ENCODE measurements at places on chromosomes 1 and 21.

DNA sequence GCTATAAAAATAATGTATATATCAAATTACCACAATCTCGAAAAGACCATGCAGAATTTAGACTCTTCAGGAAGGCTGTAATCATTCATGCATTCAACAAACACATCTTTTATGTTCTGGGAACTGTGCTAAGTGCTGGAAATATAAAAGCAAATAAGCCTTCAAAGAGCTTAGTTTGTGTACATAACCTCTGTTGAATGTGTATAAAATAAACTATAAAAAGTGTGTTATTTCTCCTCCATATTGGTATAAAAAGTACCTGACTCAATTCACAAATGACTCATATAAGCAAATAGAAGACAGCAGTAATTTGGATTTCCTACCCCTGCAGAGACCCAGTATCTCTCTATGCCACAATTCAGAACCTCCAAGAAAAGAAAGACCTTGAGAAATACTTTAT, 36.8 kb downstream of the RAB3GAP2 start:
- DNase-seq, result no peak

- DNase-seq, result no peak
Measured at GRCh38 chr1:98330224-98330623, 331.3 kb upstream of the SNX7 start.

DNA sequence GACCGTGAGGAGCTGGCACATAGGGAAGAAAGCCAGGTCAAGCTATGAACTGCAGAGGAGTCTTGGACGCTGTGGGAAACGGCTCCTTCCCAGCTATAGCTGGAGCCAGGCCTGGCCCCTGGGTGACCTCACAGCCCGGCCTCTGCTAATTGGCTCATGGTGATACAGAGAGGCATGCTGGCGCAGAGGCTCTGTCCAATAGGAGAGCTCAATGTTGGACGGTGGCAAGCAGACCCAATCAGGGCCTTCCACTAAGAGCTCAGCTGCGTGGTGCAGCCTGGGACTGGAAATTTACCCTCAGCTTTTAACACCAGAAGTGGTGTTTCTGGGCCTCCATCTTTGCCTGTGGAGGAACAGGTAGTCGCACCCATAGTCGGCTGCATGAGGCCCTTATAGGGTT, 64.4 kb upstream of the GRHL3 start:
- no peak for DNase-seq

- DNase-seq, result no peak
Measured at GRCh38 chr1:241479294-241479693, 40.3 kb downstream of the FH start.

DNA sequence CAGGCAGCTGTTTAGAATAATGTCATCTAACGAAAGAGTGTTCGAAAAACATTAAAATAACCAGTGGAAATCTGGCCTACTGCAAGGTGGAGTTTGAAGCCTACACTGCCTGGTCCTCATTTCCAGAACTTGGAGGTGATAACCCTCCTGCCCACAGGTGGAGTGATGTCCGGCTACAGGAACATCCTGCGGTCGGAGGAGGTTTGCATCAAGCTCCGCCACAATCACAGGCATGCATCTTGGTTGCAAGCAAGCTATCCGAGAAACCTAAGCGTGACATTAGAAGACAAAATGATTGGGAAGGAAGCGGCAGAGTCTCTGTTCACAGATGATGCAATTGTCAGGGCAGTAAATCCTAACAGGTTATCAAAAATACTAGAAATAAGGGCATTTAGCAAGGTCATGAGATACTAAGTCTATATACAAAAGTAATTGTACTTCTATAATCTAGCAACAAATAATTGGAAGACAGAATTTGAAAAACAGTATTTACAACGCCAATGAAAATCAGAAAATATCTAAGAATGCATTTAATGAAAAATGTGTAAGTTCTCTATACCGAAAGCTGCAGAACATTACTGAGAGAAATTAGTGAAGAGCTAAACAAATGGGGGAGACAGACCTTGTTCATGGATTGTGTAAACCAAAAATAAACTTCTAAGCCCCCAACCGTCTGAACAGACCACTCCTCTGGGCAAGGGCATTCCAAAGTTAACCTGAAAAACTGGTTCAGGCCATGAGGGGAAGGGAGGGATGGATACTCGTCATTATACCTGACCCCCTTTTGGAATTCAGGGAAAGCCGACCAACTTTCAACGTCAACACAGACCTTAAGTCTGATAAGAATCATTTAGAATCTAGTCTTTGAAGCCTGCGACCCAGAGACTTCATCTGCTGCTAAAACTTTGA, 4.7 kb upstream of the SLC19A1 start:
- DNase-seq, result no peak

DNA sequence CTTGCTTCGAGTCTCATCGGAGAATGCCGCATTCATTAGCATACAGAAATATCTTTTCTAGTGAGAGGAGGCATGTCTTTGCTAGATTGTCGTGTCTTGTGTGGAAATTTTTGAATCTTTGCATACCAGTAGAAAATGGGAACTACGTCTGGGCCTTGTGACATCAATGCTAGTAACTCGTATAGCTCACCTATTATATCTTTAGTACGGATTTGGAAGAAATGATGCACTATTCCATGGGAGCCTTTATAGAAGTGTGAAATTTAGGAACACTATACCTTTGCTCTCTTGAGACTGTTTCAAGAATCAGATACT, 835 bp downstream of the UHMK1 start:
- DNase-seq, result no peak

GRCh38 chr1:211356723-211357407, 30.2 kb downstream of the TRAF5 start:
- no peak for DNase-seq

GRCh38 chr1:43850591-43851233, 82.9 kb upstream of the ARTN start:
- DNase-seq, result no peak

DNA sequence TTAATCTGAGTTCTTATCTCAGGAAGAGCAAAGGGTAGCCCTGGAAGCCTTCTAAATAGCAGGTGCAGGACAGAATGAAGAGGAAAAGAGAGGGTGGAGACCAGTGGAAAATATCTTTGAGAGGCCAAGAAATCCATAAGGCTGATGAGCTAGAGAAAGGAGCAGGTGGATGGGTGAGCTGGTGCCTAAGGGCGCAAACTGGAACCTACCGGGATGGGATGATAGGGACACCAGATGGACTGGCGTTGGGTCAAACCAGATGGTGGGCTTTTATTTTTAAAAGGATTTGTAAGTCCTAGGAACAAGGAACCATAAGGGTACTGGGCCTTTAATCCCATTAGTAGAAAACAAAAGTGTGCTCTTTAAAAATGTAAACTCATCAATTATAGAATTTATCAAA, 59.7 kb downstream of the RGL1 start:
- DNase-seq, result no peak

DNA sequence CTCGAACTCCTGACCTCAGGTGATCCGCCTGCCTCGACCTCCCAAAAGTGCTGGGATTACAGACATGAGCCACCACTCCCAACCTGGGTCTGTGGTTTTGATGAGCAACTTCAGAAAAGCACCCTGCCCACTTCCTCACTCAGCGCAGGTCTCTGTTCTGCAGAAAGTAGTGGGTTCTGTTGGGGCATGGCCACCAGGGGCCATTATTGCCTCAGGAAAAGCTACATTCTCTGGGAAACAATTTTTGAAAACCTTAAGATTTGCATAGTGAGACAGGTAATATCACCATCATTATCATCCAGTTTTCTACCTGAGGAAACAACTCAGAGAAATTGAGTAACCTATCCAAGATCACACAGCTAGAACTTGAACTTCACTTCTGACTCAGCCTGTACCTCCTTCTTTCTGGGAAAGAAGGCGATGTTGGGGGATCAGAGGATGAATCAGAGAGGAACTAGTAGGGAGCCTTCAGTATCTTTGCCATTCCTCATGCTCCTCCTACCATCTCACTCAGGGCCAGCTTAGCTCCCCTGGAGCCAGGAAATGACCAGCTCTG, 7.1 kb upstream of the NES start:
- no peak for DNase-seq

DNA sequence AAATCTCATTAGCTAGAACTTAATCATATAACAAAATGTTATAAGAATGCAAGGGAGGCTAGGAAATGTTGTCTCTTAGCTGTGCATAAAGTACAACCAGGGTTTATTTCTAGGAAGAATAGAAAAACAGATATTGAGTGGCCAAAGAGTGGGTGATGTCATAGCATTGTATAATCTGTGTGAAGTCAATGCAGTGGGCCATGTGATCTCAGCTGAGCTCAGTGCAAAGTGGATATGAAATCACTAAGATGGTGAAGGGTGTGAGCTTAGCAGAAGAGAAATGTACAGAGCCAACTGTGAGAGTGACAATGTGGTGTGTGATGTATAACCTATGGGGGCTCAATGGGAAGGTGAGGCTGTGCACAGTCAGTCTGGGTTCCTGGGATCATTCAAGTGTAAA, 29.7 kb upstream of the DUSP23 start:
- no peak for DNase-seq

DNA sequence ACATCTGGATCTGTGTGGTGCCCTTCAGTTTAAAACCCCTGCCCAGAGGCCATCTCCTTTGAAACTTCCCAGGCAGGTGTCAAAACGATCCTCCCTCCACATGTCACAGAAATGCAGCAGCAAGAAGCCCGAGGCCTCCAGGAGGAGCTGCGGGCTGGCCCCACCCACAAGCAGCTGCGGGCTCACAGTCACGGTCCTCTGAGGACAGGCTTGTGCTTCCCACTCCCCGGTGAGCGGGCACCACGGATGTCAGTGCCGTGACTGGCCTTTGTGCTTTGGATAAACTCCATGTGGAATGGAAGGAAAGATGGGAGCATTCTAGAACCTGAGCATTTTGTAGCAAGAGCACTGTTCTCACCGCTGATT, 65.8 kb downstream of the SIK1 start:
- no peak for DNase-seq

DNA sequence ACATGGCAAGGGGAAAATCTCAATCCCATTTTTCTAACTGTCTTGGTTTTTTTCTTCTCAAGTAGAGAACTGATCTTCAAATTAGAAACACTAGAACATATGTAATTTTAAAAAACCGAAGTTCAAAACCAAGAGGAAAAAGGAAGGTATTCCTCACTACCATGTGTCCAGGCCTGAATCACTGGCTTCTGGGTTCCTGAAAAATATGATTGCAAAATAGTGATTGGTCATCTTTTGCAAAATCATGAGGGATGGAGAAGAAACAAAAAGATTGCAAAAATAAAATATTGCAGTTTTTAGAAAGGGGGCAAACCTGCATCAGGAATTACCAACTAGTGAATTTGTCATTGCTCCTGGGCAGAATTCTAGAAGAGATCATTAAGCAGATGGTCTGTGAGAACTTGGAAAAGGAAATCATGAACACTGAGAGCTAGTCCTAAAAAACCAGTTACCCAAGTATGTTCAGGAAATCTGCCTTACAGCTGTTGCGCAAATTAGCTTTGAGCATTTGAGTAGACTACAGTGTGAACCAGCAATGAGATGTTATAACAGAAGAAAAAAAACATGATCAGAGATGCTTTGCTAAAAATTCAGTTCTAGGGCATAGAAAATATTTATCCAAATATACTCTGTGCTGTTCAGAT, 49.4 kb downstream of the SPATA46 start:
- DNase-seq, result no peak

DNA sequence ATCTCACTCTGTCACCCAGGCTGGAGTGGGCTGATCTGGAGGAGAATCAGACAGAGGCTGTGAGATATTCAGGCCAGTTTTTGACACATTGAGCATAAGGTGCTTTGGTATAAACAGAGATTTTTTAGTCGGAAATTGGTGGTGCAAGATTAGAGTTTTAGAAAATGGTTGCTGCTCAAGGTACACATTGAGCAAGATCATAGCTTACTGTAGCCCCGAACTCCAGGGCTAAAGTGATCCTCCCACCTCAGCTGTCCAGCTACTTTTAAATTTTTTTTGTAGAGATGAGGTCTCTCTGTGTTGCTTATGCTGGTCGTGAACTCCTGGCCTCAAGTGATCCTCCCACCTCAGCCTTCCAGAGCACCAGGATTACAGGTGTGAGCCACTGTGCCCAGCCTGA, 43.9 kb upstream of the USP1 start:
- no peak for DNase-seq

GRCh38 chr1:189563784-189564183, 913.9 kb downstream of the BRINP3 start:
- DNase-seq, result no peak

- DNase-seq, result no peak
Measured at GRCh38 chr1:168285521-168285790, 4.8 kb downstream of the TBX19 start.

DNA sequence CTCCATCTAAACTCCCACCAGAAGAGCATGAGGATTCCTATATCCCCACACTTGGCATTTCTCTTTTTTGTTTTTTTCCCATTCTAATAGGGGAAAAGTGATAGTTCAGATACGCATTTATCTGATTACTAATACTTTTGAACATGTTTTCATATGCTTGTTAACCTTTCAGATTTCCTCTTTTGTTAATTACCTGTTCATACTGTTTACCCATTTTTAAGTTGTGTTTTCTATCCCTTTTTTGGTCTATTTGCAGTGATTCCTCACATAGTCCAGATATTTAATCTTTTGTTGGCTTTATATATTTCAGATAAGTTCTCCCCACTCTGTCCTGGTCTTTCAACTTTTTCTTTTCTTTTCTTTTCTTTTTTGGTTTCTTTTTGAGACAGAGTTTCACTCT, 13.6 kb upstream of the PIGK start:
- DNase-seq, result no peak

- DNase-seq, result no peak
Measured at GRCh38 chr1:17330856-17331255, 22.9 kb downstream of the PADI4 start.

DNA sequence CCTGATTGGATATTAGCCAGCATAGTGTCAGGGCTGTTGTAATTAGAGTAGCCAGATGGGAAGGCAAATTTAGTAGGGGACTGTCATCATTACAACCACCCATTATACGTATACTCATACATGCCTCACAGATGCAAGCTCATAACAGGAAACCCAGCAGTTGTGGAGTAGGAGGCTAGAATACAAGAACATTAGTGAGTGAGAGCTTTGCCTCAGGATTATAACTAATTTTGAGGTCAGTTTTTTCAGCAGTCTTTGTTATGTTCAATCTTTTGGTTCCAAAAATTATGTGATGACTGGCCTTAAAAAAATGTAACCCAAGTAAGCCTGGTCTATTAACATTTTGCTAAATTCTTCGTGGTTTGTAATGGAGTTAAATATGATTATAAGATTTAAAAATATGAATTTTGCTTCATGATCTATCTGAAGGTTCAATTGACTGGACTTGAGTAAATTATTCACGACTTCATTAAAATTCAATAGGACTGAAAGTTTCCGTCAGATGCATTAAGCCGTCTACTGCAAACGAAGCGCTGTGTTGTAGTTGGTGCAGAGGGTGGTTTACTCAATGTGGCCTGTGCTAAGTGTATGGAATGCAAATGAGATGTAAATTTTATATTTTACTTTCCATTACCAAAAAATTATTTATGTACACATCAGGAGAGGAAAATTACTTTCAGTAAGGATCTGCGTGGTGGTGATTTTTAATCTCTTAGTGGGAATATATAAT, 48.8 kb downstream of the KCNK1 start:
- no peak for DNase-seq

DNA sequence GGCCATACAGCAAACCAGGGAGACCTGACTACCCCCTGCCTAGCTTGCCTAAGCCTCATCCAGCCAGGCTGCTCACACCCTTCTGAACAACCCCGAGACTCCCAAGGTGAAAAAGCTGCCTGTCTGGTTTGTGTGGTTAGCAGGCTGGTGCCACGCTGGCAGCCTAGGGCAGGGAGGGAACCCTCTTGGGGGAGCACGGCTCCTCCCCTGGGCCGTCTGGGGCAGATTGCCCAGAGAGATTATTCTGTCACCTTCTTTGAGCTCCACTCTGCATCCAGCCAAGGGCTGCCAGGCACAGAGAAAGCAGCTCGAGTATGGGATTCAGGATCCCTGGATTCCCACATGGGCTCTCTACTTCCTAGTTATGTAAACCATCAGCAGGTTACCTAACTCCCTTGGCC, 27.5 kb upstream of the TCEA3 start:
- no peak for DNase-seq

Data from activated CD4-positive, CD25-positive, alpha-beta regulatory T cell (primary cell).